Natural killer cell treated with Interleukin-12 subunit alpha and Interleukin-12 subunit beta and Interleukin-15 and Interleukin-18, amount 100 ng/mL, for 72 hours (primary cell): ENCODE measurements at places on chromosomes 2 and 18.

DNA sequence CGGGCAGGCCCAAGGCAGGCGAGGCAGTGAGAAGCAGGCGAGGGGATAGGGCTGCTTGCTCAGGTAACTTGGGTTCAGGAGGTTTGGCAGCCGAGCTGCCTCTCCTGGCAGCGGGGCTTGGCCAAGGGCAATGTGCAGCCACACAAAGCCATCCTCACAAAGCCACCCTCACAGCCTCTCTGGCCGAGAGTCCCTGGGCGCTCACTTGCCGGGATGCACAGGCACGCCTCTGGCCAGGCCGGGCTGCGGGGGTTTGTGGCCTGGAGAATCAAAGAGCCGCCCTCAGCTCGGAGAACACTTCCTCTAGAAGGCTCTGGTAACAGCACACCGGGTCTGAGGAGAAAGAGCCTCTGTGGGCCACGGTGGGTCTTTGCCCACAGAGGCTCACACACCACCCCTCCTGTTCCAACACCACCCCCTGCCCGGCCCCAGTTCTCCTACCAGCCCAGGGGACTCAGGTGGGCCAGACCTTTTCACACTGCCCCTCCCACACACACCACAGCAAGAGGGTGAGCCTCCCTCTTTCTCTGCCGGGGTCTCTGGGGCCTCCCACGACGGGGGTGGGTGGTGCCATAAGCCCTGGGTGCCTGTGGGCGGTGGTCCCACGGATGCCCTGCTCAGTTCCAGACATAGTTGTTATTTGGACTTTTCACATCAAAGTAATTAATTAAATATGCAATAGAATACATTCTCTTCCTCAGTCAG lies 186.9 kb downstream of the ZFP36L2 start:
- peak; percentile 29 for DNase-seq

DNA sequence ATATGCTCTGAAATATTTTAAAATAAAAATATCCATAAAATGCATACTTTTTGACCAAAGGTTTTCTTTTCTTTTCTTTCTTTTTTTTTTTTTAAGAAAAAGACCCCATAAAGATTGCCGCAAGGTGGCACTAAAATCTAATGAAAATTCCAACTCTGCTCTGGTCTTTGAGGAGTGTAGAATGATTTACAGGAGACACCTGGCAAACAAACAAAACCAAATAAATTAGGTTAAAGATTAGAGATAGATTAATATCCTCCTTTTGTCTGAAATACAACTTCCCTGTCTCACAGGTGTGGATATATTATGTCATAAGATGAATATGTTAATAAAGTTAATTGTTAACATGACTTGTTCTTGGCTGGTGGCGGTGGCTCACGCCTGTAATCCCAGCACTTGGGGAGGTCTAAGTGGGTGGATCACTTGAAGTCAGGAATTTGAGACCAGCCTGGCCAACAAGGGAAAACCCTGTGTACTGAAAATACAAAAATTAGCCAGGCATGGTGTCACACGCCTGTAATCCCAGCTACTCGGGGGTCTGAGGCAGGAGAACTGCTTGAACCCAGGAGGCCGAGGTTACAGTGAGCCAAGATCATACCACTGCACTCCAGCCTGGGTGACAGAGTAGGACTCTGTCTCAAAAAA lies 3.5 kb upstream of the RHOB start:
- DNase-seq = no peak

GRCh38 chr2:6326958-6327357 lies 538.7 kb downstream of the CMPK2 start:
- DNase-seq = no peak

DNA sequence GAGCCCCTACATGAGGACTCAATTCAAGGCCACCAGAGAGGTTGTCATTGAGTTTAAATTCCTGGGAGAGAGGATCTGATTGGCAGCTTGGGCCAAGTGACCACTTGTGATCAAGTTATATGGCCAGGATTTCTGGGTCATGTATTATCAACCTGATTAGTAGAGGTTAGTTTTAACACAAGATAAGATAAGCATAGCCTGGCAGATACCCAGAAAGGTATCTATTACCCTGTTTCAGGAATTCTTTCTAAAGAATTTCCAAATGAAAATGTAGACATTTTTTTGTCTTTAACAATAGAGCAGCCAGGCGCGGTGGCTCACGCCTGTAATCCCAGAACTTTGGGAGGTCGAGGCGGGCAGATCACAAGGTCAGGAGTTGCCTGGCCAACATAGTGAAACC lies 50.5 kb downstream of the BABAM2 start:
- DNase-seq = no peak

DNA sequence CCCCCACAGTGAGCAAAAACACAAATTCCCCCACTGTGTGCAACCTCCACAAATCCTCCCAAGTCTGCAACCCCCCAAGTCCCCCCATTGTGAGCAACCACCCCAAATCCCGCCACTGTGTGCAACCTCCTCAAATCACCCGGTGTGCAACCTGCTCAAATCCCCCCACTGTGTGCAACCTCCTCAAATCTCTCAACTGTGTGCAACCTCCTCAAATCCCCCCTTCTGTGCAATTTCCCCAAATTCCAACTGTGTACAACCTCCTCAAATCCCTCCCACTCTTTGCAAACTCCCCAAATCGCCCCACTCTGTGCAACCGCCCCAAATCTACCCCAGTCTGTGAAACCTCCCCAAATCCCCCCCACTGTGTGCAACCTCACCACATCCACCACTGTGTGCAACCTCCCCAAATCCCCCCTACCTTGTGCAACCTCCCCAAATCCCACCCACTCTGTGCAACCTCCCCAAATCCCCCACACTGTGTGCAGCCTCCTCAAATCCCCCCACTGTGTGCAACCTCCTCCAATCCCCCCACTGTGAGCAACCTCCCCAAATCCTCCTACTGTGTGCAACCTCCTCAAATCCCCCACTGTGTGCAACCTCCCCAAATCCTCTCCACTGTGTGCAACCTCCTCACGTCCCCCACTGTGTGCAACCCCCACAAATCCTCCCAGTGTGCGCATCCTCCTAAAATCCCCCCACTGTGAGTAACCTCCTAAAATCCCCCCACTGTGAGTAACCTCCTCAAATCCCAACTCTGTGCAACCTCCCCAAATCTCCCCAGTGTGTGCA lies 115.2 kb downstream of the TPO start:
- no peak for DNase-seq

GRCh38 chr2:7686016-7686385 lies 768.8 kb downstream of the RNF144A start:
- DNase-seq = no peak

GRCh38 chr2:35447215-35447614 lies 908.4 kb upstream of the CRIM1 start:
- no peak for DNase-seq

- DNase-seq = no peak
These were observed 221.9 kb upstream of the AGAP1 start for GRCh38 chr2:235271936-235272335.

DNA sequence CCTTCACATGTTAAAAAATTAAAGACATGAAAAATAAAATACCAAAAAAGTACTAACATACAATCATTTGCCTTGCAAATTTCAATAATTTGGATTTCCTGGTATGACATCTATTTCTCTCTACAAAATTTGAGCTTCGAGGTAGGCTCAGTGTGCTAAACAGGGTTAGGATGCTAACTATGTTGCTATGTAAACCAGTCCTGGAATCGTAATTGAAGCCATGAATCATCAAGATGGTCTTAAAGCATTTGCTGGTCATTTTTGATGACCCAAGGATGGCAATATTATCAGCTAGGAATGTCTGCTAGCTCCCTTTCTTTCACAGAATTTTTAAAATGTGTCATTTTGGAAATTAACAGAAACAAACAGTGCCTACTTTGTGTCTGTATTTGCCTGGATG lies 107.9 kb upstream of the TTC39C start:
- DNase-seq = no peak

GRCh38 chr18:79555885-79556284 lies 123.7 kb upstream of the CTDP1 start:
- DNase-seq = peak; percentile 55

DNA sequence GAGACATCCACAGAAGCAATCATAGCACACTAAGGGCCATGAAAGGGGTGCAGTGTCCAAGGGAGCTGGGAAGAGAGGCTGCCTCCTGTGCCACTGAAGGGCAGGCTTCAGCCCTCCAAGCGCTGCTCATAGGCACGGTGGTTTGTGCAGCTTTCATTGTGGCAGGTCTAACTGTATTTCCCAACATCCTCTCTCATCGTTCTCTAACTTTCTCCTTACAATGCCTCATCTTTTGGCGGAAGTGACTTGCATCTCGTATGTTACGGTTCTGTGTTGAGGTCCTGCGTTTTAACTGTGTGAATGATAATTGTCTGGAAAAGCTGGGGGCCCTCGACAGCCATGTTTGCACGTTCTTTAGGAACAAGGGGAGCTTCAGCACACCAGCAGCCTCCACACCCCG lies 213.9 kb downstream of the GBX2 start:
- DNase-seq = no peak

DNA sequence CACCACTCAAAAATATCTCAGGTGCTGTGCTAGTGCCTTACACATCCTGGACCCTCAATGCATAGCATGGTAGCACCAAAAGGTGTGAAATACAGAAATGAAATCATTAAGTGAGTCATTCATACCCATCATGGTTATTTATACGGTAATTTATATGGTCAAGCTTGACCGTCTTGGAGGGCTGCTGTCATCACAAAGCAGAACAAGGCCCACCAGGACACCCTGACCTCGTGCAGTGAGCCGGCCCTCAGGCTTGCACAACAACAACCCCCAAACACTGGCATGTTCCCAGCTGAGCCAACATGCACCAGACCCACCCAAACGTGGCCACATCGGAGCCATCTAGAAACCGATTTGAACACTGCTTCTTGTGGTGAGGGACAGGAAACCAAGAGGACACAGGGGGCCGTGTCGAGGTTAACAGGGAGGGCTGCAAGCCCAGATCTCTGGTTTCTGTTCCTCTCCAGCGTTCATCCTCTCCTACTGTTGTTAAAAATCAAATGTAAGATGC lies 378.5 kb upstream of the ID2 start:
- DNase-seq = peak; percentile 95

DNA sequence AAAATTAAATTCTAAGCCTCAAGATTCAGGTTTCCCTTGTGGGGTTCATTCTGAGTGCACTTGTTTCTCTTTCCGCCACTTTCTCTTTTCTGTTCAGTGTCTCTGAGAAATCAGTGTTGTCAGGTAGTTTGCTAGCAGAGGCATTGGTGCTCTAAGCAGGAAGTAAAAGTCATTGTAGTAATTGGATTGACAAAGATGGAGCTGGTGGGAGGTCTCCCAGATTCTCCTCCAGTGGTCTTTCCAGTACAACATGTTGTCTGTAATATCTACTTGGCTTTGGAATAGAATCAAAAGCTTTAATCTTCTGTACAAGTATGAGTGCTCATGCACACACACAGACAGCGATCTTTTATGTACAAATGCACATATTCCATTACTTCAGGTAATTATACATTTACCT lies 135.6 kb downstream of the KLHL14 start:
- DNase-seq = no peak

DNA sequence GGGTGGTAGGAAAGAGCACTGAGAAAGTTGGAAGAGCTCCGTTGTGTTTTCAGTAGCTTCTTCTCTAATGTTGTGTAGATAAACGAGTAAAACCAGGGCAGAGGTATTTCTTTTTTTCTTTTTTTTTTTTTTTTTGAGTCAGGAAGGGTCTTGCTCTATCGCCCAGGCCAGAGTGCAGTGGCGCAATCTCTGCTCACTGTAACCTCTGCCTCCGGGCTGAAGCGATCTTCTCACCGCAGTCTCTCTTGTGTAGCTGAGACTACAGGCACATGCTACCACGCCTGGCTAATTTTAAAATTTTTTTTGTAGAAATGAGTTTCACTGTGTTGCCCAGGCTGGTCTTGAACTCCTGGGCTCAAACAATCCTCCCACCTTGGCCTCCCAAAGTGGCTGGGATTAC lies 6.6 kb downstream of the GRHL1 start:
- DNase-seq = no peak

DNA sequence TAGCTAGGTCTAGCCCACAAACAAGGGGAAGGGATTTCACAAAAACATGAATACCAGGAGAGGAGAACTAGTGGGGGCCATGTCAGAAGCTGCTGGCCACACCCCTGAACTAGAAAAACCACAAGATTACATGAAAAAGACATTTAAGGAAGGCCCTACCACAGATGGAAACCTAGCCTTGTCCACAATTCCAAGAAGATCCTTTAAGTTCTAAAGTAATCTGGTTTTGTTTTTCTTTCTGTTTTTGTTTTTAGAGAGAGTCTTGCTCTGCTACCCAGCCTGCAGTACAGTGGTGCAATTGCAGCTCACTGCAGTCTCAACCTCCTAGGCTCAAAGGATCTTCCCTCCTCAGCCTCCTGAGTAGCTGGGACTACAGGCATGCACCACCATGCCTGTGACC lies 34.2 kb upstream of the CAB39 start:
- no peak for DNase-seq

- no peak for DNase-seq
These were observed 24.8 kb downstream of the GAREM1 start for GRCh38 chr18:32445846-32446245.

GRCh38 chr2:181784556-181784955 lies 104.2 kb upstream of the NEUROD1 start:
- DNase-seq = no peak

DNA sequence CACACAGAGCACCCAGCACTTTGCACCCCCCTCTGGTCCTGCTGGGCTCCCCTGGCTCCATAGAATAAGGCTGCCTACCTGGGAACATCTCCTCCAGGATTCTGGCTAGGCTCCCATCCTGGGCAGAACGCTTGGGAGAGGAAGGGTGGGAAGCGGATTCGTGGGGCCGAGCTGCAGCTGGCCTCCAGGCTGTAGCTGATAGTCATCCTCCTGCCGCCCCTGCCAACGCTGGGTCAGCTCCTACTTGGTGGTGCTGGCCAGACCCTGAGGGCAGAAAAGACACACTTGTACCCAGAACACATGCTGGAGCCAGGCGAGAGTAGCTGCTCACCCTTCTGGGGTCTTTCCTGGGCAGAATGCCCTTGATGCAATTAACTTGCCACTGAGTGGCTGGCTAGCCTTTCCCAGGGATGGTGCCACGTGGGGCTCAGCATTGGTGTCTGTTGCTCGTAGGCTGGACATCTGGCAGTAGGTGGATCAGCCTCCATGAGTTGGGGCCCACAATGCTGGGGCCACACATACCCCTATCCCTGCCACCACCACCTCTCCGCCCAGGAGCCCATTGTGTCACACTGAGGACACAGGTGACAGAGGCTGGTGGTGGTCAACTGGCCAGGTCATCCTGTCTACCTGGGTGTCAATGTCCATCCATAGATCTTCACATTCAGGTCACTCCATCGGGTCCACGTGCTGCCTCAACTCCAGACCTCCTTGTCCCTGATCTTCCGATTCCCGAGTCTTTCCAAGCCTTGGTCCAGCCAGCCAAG lies 112.8 kb downstream of the NDUFA10 start:
- DNase-seq = no peak
